ENCODE measurements at places on chromosomes 11 and 22.

GRCh38 chr22:29615705-29616327 lies 12.4 kb downstream of the NF2 start:
- H3K36me3 ChIP-seq, result peaks cover 2% of the 10 kb centered on the region
- H3K27me3 ChIP-seq, result no peaks in the 10 kb centered on the region
- no peak for DNase-seq
- peaks cover 9% of the 10 kb centered on the region for H3K4me1 ChIP-seq

- no peak for DNase-seq
- peaks cover 2% of the 10 kb centered on the region for H3K36me3 ChIP-seq
- no peaks in the 10 kb centered on the region for H3K27me3 ChIP-seq
- peak overlapping the region; percentile 81 for H3K4me3 ChIP-seq
These were observed 5.0 kb downstream of the UQCR10 start for GRCh38 chr22:29772170-29772641.

GRCh38 chr22:17091851-17092250 lies 7.1 kb downstream of the IL17RA start:
- peaks cover 8% of the 10 kb centered on the region for H3K27me3 ChIP-seq
- no peak for DNase-seq
- no peak overlapping the region for H3K4me3 ChIP-seq
- no peaks in the 10 kb centered on the region for H3K4me1 ChIP-seq
- no peaks in the 10 kb centered on the region for H3K36me3 ChIP-seq

- H3K27ac ChIP-seq, result no peak overlapping the region
- H3K27me3 ChIP-seq, result peaks cover 2% of the 10 kb centered on the region
These were observed 31.2 kb downstream of the C22orf42 start for GRCh38 chr22:32127904-32128303.

GRCh38 chr11:116043857-116044256 lies 539.6 kb upstream of the CADM1 start:
- DNase-seq, result no peak
- peaks cover 15% of the 10 kb centered on the region for H3K27me3 ChIP-seq
- H3K27ac ChIP-seq, result peak overlapping the region; percentile 63

GRCh38 chr22:42171946-42172719 lies 41.5 kb upstream of the CYP2D6 start:
- DNase-seq, result peak; percentile 17
- peaks cover 3% of the 10 kb centered on the region for H3K36me3 ChIP-seq
- no peaks in the 10 kb centered on the region for H3K27me3 ChIP-seq
- H3K27ac ChIP-seq, result peak overlapping the region; percentile 8
- peaks cover 39% of the 10 kb centered on the region for H3K4me1 ChIP-seq
- H3K4me3 ChIP-seq, result no peak overlapping the region

DNA sequence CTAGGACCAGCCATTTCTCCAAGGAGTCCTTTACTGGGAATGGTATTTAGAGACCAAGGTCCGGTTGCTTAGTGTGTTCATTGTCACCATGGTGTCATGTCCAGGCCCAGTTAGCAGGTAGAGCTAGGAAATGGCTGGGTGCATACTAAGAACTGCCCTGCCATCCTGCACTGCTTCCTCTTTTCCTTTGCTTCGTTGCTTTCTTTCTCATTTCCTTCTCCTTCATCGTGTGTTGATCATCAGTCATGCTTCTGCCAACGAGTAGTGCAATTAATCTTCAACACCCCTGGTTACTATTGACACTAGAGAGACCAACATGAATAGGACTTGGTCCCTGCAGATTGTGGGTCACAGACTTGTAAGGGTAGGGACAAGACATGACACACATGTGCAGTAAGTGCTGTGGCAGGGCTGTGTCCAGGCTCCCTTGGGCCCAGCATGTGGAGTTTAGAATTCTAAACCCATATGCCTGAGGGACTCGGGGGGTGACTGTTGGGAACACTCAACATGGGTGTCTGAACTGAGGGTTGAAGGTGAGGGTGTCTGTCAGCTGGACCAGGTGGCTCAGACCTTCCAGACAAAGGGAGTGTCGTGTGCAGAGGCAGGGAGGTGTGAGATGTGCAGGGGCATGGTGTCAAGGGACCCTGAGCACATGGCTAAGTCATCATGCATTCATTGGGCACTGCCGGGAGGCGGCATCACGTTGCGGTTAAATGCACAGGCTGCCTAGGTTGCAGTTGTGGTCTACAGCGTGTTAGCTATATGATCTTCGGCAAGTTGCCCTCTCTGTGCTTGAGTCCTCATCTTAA lies 42.6 kb downstream of the ST14 start:
- no peaks in the 10 kb centered on the region for H3K27me3 ChIP-seq
- DNase-seq, result no peak
- H3K4me3 ChIP-seq, result no peak overlapping the region
- no peaks in the 10 kb centered on the region for H3K36me3 ChIP-seq
- no peak overlapping the region for H3K27ac ChIP-seq

DNA sequence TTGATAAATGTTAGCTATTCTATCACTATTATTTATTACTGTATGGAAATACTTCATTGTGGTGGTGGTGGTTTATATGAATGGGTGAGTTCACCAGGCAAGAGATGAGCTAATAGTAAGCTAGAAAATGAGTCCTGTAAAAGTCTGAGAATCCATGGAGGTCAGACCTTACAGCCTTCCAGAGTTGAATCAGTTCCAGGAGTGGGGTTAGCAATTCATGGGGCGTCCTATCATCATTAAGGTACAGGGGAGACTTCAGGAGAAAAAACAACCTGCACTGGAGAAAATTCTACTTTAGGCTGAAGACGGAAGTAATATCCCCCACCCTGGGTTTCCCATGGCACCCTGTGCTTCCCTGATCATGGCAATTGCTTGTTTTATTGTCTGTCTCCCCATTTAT lies 6.5 kb downstream of the SYT13 start:
- DNase-seq, result no peak
- peaks cover 57% of the 10 kb centered on the region for H3K27me3 ChIP-seq
- H3K27ac ChIP-seq, result no peak overlapping the region
- H3K4me1 ChIP-seq, result peaks cover 11% of the 10 kb centered on the region

DNA sequence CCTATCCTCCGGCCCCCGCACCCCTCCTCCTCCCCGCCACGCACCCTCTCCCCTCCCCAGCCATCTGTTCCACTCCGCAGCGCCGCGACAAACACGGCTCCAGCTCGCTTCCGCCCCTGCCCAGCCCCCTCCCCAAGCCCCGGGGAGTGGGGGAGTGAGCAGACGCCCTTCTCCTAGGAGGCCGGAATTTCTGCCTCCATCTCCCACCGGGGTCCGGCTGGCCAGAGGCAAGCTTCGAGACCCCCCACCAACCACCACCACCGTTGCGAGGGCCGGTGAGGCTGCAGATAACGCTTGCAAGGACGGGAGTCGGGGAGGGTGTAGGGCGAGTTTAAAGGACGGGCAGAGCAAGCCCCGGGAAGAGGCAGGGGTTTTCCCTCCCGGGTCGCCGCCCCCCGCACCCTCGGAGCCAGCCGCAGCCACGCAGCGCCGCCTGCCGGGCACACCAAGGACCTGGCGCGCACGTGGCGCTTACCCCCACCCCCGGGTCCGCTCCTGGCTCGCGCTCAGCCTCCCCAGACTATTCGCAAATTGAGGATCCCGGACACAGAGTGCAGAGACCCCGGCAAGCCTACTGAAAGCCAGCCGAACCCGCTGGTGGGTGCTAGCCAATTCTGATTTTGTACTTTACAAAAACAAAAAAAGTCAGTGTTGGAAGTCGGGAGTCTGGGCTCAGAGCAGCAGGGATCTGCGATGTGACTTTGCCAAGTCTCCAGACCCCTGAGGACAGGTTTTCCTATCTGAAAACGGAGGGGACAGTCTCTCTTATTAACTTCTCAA lies 22.6 kb downstream of the RTN4RL2 start:
- H3K4me3 ChIP-seq, result peak overlapping the region; percentile 81
- peak; percentile 72 for DNase-seq
- peaks cover 29% of the 10 kb centered on the region for H3K4me1 ChIP-seq
- no peaks in the 10 kb centered on the region for H3K36me3 ChIP-seq
- H3K27me3 ChIP-seq, result peaks cover 56% of the 10 kb centered on the region

- H3K27ac ChIP-seq, result no peak overlapping the region
- no peak for DNase-seq
- peaks cover 92% of the 10 kb centered on the region for H3K27me3 ChIP-seq
- peak overlapping the region; percentile 80 for H3K4me3 ChIP-seq
- peaks cover 31% of the 10 kb centered on the region for H3K4me1 ChIP-seq
These were observed 1.1 kb upstream of the NELL1 start for GRCh38 chr11:20668131-20668809.

DNA sequence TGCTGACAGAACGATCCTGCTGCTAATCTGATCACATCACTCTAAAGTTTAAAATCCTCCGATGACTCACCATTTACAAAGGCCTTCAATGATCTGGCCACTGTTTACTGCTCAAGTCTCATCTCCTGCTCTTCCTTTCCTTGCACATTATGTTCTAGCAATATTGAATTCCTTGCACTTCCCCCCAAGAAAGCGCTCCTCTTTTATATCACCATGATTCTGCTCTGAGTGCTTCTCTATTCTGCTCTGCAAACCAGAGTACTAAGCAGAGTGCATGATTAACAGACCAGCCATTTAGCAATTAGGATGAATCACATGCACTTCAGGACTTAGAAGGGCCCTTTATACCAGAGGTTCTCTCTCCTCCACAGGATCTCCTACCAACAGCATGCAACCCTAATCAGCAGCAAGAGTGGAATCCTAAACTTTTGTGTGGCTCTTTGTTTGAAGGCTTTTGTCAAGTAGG lies 1122.8 kb upstream of the CCDC90B start:
- H3K36me3 ChIP-seq, result no peaks in the 10 kb centered on the region
- DNase-seq, result no peak
- no peak overlapping the region for H3K27ac ChIP-seq
- no peaks in the 10 kb centered on the region for H3K4me1 ChIP-seq
- H3K27me3 ChIP-seq, result no peaks in the 10 kb centered on the region

DNA sequence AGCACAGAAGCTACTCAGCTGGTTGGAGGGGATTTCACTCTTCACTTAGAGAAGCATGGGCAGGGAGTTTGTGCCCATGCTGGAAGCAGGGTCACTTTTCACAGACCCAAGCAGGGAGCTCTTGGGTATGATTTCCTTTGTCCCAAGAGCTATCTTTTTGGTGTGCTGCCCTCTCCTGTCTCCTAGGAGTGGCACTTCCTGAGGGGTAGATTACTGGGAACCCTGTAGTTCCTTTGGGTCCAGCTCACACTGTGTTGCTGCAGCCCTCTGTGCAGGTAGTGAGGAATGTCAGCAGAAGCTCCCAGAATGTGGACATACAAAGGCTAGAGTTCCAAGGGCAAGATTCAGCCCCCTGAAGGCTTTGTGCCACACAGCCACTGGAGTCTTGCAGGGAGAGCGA lies 537.1 kb upstream of the ANO3 start:
- no peaks in the 10 kb centered on the region for H3K36me3 ChIP-seq
- H3K4me1 ChIP-seq, result no peaks in the 10 kb centered on the region
- DNase-seq, result no peak
- no peak overlapping the region for H3K4me3 ChIP-seq

DNA sequence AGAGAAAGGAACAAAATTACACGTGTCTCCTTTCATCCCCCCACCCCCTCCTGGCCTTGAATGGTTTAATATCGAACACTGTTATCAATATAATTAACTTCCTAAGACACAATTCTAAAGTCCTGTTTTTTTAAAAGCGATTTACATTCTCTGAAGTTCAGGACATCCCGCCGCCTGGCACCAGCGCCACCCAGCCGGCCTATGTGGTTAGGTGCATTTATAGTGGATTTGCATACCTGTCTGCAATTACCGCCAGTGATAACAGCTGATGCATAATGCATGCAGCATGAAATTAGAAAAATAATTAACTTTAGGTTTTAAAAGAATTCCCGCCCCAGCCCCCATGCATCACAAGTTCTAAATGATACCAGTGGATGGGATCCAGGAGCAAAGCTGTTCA lies 58.6 kb downstream of the MACROD1 start:
- no peak for DNase-seq
- no peaks in the 10 kb centered on the region for H3K36me3 ChIP-seq

DNA sequence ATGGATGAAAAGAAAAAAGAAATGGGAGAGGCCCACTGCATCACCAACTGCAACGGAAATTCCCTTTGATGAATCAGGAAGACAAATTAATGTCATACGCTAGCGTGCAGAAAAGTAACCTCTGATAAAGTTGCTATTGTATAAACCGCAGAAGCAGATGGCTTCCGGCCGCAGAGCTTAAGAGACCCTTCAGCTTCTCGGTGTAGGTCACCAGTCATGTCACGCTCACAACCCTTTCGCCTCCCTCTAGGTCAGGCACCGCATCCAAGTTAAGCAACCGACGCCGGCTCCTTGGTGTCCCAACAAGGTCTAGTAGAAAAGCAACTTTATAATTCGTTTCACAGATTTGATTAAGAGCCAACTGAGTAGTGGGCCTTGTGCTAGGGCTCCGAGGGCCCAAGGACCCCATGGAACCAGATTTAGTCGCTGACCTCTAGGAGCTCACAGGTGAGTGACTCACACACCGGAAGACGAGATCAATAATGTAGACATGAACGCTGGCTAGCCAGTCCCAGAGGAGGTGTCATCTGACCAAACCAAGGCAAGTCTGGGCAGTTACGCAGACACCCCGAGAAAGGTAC lies 1.2 kb upstream of the ZFP91 start:
- no peaks in the 10 kb centered on the region for H3K36me3 ChIP-seq
- peak overlapping the region; percentile 100 for H3K4me3 ChIP-seq
- H3K27ac ChIP-seq, result peak overlapping the region; percentile 100
- H3K27me3 ChIP-seq, result peaks cover 3% of the 10 kb centered on the region

DNA sequence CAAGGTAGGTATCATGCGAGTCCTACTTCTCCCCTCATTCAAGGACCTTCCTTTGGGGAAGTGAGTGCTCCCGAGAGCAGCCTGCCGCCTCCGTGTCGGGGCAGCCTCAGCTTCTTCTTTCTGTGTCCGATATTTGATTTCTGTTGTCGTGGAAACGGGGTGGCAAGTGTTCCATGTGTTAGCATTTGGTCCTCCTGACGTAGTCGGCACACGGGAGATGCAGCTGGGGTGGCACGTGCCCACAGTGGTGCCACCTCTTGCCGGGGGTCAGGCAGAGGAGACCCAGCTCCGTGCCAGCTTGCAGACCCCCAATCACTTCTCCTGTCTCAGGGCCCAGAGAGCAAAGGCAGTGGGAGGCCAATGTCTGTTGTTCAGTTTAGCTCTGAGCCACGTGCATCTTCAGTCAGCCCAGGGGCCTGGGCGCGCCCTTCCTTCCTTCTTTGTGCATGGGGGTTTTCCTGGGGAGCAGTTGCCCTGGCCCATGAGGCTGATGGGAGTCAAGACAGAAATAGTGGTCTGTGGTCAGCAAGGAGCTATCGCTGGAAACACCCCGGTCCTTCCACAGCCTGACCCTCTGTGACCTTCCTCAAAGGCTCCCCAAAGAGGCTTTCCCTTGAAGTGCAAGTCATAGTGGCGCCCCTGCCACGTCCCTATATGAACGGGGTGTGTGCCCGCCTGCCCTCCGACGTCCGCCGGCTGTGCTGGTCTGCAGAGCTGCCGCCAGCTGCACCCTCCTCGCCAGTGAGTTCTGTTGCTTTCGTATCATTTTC lies 44.5 kb downstream of the PARVB start:
- no peaks in the 10 kb centered on the region for H3K36me3 ChIP-seq
- DNase-seq, result no peak
- H3K27me3 ChIP-seq, result no peaks in the 10 kb centered on the region
- H3K4me1 ChIP-seq, result peaks cover 4% of the 10 kb centered on the region
- no peak overlapping the region for H3K4me3 ChIP-seq

- no peaks in the 10 kb centered on the region for H3K4me1 ChIP-seq
- DNase-seq, result no peak
- no peaks in the 10 kb centered on the region for H3K27me3 ChIP-seq
- H3K36me3 ChIP-seq, result no peaks in the 10 kb centered on the region
These were observed 248.1 kb downstream of the DLG2 start for GRCh38 chr11:85379066-85379465.

GRCh38 chr11:113351068-113351450 lies 36.5 kb upstream of the ANKK1 start:
- no peak overlapping the region for H3K27ac ChIP-seq
- no peak overlapping the region for H3K4me3 ChIP-seq
- DNase-seq, result no peak
- peaks cover 38% of the 10 kb centered on the region for H3K36me3 ChIP-seq

All from neural crest cell (in vitro differentiated cells).